Breast epithelium (tissue), 4 donors: ENCODE measurements at places on chromosomes 1 and 21.

DNA sequence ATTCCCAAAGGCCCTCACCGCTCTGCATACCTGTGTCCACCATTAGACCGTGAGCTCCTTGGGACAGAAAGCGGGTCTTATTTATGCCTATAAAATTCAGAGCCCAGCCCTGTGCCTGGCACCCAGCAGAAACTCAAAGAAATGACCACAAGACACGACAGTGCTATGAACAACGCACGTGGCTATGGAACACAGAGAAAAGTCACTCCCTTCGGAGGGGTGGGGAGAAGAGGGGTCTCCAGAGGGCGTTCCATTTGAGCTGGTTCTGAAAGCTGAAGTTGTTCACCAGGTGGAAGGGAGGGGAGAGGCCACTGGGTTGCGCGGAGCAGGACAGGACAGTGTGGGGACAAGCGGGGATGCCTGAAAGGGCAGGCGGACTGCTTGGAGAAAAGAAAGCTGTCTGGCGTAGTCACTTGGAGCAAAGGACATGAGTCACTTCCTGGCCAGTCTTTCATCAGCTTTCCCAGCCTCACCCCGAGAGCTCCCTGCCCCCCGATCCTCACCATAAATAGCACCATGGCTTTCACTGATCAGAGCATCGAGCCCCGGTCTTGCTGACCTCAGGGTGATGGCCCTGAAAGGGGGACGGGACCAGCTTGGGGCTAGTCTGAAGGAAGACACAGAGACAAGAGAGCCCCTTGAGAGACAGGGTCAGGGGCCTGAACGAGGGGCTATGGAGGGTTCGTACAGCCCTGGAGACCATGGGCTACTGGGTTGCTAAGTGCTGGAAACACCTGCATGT lies 28.5 kb downstream of the ECE1 start:
- H3K36me3 ChIP-seq, result no peaks in the 10 kb centered on the region
- no peaks in the 10 kb centered on the region for H3K27me3 ChIP-seq
- no peak for DNase-seq
- H3K27ac ChIP-seq, result peak overlapping the region; percentile 87
- H3K4me3 ChIP-seq, result peak overlapping the region; percentile 24

GRCh38 chr1:29621826-29622435 lies 385.6 kb downstream of the PTPRU start:
- DNase-seq, result no peak
- H3K27ac ChIP-seq, result no peak overlapping the region
- no peak overlapping the region for H3K4me3 ChIP-seq
- H3K36me3 ChIP-seq, result no peaks in the 10 kb centered on the region
- H3K27me3 ChIP-seq, result no peaks in the 10 kb centered on the region

DNA sequence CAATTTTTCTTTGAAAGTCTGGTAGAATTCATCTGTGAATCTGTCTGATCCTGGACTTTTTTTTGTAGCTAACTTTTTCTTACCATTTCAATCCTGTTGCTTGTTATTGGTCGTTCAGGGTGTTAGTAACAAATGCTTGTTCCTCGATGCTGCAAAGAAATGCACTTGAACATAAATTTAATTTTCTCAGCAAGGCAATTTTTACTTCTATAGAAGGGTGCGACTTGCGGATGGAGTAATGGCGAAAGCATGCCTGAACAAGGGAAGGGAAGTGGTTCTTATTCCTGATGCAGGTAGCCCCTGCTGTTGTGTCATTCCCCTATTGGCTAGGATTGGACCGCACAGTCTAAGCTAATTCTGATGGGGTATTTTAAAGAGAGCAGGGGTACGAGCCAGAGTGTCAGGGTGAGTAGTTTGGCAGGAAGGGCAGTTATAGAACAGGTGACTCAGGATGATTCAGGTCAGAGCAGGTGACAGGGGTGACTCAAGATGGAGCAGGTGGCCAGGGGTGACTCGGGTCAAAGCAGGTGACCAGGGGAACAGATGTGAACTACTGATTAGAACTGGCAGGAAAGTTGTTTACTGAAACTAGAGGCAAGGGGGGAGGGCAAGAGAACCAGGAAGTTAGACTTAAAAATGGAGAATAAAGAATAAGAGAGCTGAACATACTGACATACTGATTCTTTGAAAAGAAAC lies 40.5 kb downstream of the SERINC2 start:
- H3K27ac ChIP-seq, result no peak overlapping the region
- H3K27me3 ChIP-seq, result no peaks in the 10 kb centered on the region
- H3K36me3 ChIP-seq, result no peaks in the 10 kb centered on the region
- no peak for DNase-seq
- no peaks in the 10 kb centered on the region for H3K4me1 ChIP-seq
- no peak overlapping the region for H3K4me3 ChIP-seq

DNA sequence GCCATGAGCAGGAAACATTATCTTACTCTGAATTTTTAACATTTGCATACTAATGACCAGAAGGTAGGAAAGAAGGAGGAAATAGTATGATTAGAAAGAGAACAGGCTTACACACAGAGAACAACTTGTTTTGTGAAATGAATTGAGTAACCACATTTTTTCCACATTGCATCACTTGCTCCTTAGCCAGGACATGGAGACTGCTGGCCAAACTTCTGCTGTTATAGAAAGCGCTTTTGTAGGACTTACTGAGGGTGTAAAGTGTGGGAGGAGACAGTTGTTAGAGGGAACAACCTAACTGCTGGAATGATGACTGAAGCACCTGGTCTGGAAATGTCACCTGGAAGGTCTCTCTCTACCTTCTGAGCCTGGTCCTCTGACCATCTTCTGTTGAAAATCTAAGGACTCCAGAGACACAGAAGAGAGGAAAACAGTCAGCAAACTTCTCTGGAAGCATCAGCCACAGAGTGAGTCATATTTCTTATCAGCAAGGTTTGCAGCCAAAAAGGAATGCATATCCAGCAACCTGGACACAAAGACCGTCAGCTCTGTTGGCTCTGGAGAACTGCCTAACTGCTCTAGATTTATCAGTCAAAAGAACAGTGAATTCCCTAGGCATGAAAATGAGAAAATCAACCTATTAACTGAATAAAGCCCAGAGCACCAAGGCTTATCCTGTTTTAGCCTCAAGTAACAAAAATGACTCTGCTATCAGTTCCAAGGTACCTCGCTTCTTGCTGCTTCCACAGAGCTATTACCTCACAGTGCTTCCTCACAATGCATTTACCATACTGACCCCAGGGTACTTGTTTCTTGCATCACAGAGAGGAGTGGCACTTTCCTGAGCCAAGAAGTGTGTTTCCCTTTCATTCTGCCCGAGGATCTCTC lies 88.0 kb upstream of the SLFNL1 start:
- no peaks in the 10 kb centered on the region for H3K27me3 ChIP-seq
- H3K4me1 ChIP-seq, result peaks cover 3% of the 10 kb centered on the region
- H3K36me3 ChIP-seq, result no peaks in the 10 kb centered on the region
- DNase-seq, result no peak

GRCh38 chr1:7335224-7335879 lies 435.7 kb upstream of the VAMP3 start:
- DNase-seq, result no peak
- no peaks in the 10 kb centered on the region for H3K36me3 ChIP-seq
- H3K4me1 ChIP-seq, result no peaks in the 10 kb centered on the region
- no peak overlapping the region for H3K4me3 ChIP-seq

DNA sequence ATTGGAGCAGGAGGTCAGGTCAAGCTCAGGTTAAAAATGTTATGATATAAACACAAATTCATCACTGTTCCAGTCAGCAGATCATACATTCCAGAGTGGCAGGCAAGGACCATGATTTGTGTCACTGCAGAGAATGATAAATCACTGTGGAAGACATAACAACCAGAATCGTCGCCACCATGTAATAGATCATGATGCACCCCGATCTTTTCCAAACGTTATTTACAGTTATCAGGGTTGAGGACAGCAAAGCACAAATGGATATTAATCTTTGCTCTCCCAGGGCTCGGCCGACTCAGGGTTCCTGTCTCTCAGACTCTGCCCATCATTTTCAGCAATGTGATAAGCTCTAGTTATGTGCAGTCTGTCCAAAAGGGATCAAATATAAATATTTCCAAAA lies 122.7 kb downstream of the ZBTB18 start:
- H3K27ac ChIP-seq, result no peak overlapping the region
- H3K4me3 ChIP-seq, result no peak overlapping the region
- no peak for DNase-seq
- no peaks in the 10 kb centered on the region for H3K36me3 ChIP-seq
- no peaks in the 10 kb centered on the region for H3K4me1 ChIP-seq
- H3K27me3 ChIP-seq, result no peaks in the 10 kb centered on the region

- H3K4me3 ChIP-seq, result no peak overlapping the region
- no peak for DNase-seq
- H3K4me1 ChIP-seq, result no peaks in the 10 kb centered on the region
- no peaks in the 10 kb centered on the region for H3K36me3 ChIP-seq
- H3K27me3 ChIP-seq, result no peaks in the 10 kb centered on the region
Observed at GRCh38 chr21:31644643-31645042, 14.8 kb upstream of the SOD1 start.

DNA sequence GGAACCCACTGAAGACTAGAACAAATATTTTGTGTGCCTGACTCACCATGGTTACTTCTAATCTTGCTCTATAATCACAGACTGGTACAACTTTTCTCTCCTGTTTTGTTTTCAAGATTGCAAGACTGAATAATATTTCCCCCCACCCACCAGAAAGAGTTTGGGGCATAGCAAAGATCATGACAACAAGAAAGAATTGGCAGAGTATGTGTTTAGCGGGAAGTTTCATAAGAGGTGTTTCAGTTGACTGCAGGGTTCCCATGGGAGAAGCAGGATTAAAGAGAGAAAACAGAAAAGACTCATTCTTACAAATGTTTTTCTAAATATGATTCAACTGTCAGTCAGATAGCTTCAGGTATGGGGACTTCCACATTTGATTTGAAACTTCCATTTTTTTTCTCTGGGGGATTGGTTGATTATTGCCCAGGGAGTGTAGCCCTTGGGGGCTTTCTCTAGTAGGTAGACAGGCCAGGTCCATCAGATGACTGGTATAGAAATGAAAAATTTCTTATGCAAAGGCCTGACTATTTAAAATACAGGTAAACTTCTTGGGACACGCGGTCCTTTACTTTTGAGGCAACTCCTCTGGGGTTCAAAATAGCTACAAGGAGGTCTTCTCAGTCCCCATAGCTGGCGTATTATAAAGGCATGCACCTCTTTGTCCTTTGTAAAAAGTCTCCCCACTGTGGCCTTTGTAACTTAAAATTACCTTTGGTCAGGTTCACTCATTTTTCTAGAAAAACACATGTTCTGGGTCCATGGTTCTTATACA lies 13.9 kb downstream of the OR14I1 start:
- H3K27ac ChIP-seq, result no peak overlapping the region
- H3K27me3 ChIP-seq, result no peaks in the 10 kb centered on the region
- no peak overlapping the region for H3K4me3 ChIP-seq
- DNase-seq, result no peak
- H3K4me1 ChIP-seq, result no peaks in the 10 kb centered on the region

DNA sequence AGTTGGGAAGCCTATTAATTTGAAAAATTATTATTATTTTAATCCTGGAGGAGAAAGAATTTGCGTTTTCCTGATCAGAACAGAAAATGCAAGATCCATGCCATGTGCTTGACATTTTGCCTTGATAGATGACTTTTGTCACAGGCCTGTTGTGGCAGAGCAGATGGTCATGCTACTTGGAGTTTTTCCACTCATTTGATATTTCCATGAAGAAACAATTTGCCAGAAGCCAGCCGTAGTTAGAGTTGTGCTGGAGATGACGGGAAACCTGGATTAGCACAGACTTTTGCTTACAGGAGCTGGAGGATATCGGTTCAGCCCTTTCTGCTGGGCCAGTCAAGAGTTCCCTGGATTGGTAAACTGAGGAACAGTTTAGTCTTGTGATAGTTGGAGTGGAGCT lies 3.2 kb downstream of the RCAN3 start:
- no peak overlapping the region for H3K4me3 ChIP-seq
- H3K4me1 ChIP-seq, result no peaks in the 10 kb centered on the region
- H3K27me3 ChIP-seq, result no peaks in the 10 kb centered on the region
- H3K36me3 ChIP-seq, result no peaks in the 10 kb centered on the region
- DNase-seq, result no peak

DNA sequence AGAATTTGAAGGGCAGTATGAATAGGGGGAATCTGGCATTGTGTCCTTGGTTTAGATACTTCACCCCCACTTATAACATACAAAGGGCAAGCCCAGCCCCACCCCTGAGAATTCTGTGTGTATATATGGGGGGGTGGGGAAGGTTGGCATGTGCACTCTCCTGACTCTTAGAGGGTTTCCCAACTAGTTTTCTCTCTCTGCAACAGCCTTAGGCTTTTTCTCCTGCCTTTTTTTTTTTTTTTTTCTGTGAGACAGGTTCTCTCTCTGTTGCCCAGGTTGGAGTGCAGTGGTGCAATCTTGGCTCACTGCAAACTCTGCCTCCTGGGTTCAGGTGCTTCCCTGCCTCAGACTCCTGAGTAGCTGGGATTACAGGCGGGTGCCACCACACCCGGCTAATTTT lies 2.9 kb upstream of the ZBED6 start:
- H3K4me3 ChIP-seq, result no peak overlapping the region
- H3K27ac ChIP-seq, result peak overlapping the region; percentile 62
- DNase-seq, result peak; percentile 43
- no peaks in the 10 kb centered on the region for H3K4me1 ChIP-seq

- H3K4me1 ChIP-seq, result no peaks in the 10 kb centered on the region
- H3K4me3 ChIP-seq, result no peak overlapping the region
- no peak overlapping the region for H3K27ac ChIP-seq
Observed at GRCh38 chr1:115865704-115866380, 24.9 kb upstream of the NHLH2 start.

- H3K36me3 ChIP-seq, result no peaks in the 10 kb centered on the region
- no peaks in the 10 kb centered on the region for H3K4me1 ChIP-seq
- H3K27ac ChIP-seq, result no peak overlapping the region
- no peak for DNase-seq
- no peak overlapping the region for H3K4me3 ChIP-seq
- no peaks in the 10 kb centered on the region for H3K27me3 ChIP-seq
Observed at GRCh38 chr1:220694866-220695382, 4.8 kb downstream of the C1orf115 start.

DNA sequence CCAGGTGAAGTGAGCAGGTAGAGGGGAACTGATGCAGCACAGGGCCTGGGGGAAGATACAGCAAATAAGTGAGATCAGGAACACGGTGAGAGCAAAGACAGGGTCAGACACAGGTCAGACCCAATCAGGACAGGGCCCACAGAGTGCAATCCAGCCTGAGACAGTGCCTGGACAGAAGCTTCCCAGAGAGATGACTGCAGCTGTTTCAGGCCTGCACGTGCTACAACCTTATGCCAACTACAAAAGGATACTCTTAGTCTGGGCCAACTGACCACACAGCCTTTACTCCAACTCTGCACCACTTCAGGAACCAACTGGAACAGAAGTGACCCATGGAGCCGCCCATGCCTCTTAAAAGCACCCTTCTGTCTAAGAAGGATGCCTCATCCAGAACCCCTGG lies 228.0 kb downstream of the TOMM20 start:
- no peak for DNase-seq
- H3K27me3 ChIP-seq, result no peaks in the 10 kb centered on the region
- H3K36me3 ChIP-seq, result no peaks in the 10 kb centered on the region
- H3K4me3 ChIP-seq, result no peak overlapping the region
- no peak overlapping the region for H3K27ac ChIP-seq

GRCh38 chr1:244286341-244286740 lies 165.4 kb downstream of the ADSS2 start:
- H3K4me1 ChIP-seq, result no peaks in the 10 kb centered on the region
- DNase-seq, result no peak
- no peaks in the 10 kb centered on the region for H3K27me3 ChIP-seq
- no peaks in the 10 kb centered on the region for H3K36me3 ChIP-seq

GRCh38 chr1:66380452-66381212 lies 153.3 kb upstream of the SGIP1 start:
- H3K27ac ChIP-seq, result peak overlapping the region; percentile 65
- H3K4me1 ChIP-seq, result no peaks in the 10 kb centered on the region
- DNase-seq, result peak; percentile 48
- H3K4me3 ChIP-seq, result peak overlapping the region; percentile 4

GRCh38 chr1:231921646-231922345 lies 295.2 kb downstream of the DISC1 start:
- DNase-seq, result no peak
- H3K27me3 ChIP-seq, result no peaks in the 10 kb centered on the region
- H3K4me3 ChIP-seq, result no peak overlapping the region
- peak overlapping the region; percentile 10 for H3K27ac ChIP-seq
